Fibroblast of skin of abdomen (primary cell): ENCODE measurements at places on chromosomes 1 and 21.

GRCh38 chr1:94540440-94541245 lies 916 bp downstream of the F3 start:
- no peak for DNase-seq

GRCh38 chr1:217482356-217483102 lies 148.4 kb downstream of the GPATCH2 start:
- peak; percentile 78 for DNase-seq

DNA sequence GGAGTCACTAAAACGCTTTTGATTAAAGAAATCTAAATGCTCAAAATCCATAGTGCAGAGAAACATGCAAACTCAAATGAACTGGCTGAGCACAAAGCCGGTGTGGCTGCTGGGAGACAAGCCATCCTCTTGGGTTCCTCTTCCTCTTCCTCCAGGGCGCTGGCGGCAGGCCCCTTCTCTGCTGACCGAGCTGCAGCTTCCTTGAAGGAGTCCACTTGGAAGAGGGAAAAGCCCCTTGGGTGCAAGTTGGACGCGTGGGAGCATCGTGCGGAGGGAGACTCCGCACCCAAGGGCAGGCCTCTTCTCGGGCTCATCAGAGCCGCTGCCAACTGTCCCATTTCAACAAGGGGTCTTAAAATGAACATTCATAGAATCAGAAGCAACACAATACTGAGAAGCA lies 7.9 kb downstream of the CCNL2 start:
- DNase-seq: no peak

GRCh38 chr1:3061566-3061965 lies 7.4 kb upstream of the PRDM16 start:
- DNase-seq: no peak

- DNase-seq: no peak
These were observed 106.6 kb upstream of the BARHL2 start for GRCh38 chr1:90823686-90824085.

- peak; percentile 73 for DNase-seq
These were observed 5.7 kb downstream of the LRRC71 start for GRCh38 chr1:156926175-156926574.

DNA sequence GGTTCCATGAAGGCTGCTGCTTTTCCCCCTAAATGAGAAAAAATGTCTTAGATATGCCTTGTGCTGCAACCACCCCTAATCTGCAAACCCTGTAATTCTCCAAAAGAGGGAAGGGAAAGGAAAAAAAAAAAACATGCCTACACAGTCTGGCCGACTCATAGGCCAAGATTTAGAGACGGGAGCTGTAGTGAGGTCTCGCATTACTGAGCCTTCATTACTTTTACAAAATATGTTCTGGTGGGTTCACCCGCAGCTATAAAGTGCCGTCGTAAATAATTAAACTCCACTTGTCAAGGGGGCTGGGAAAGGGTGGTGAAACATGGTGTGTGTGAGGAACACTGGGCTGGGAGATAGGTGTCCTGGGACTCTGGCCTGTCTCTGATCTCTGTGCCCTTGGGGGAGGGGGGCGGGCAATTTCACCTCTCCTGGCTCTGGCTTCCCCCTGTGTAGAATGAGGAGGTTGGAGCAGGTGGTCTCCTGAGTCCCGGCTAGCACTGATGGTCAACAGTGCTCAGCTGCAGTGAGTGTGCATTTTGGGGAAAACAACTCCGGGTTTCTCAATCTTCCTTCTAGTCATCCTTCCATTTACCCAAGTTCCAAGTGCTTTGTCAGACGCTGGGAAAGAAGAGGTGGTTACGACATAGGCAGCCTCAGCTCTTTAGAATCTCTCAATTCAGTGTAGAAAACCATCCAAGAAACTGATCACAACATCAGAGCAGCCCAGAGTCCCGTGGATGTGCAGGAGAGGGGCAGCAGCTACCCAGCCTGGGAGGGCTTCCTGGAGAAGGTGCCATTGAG lies 82.3 kb downstream of the ACTL8 start:
- DNase-seq: no peak
